ENCODE measurements at places on chromosomes 5 and 9.

DNA sequence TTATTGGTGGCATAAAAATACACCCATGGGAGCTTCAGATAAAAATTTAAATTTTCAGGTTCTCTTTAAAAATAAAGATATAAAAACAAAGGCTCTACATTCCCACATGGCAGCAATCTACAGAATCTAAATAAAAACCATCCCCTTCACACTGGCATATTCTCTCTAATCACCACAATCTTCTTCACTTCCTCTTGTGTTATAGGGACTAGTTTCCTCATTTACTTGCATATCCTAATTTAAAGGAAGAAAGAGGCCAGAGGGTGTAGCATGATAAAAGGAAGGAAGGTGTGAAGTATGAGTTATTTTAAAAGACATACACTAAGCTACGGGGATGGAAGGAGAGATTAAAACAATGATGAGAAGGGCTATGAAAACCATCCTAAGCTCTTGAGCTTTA, 390.5 kb downstream of the ZNF608 start:
- no peak for DNase-seq

DNA sequence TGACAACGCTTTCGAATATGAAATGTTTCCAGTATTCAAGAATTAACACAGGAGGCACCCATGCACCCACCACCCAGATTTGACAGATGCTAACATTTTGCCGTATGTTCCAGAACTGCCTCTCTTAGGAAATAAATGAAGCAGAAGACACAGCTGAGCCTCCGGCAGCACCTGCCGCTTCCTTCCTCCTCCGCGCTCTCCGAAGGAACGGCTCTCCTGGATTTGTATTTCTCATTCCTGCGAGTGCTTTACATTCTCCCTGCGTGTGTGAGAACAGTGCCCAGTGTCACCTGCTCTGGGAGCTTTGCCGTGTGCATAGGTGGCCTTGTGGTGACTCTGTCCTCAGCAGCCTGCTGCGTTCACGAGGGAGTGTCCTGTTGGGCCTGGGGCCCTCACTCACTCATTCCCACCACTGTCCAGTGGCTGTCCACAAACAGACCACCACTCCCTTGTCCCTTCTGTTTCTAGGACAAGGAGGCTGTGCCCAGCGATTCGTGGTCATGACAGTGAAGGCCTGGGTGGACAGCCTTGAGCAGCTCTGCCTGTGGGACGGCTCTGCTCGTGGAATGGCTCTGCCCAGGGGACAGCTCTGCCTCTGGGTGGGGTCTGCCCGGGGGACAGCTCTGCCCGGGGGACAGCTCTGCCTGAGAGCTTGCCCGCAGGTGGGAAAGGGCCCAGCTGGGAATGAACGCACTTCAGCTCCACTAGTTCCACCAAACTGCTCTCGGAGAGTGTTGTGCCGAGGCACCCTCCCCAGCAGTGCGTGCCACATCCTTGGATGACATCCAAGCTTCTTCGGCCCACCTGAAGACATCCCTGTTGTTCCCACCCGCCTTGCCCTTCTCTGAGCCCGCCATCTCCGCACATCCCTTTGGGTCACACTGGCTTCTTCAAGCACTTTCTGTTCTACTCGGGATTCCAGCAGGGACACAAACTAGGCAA, 170.5 kb upstream of the PPP1R26 start:
- no peak for DNase-seq

GRCh38 chr9:6893350-6894131, 135.8 kb downstream of the KDM4C start:
- DNase-seq, result no peak

- no peak for DNase-seq
Observed at GRCh38 chr5:57772512-57772911, 289.9 kb upstream of the ACTBL2 start.

GRCh38 chr5:145189746-145190145, 645.4 kb downstream of the PRELID2 start:
- no peak for DNase-seq

DNA sequence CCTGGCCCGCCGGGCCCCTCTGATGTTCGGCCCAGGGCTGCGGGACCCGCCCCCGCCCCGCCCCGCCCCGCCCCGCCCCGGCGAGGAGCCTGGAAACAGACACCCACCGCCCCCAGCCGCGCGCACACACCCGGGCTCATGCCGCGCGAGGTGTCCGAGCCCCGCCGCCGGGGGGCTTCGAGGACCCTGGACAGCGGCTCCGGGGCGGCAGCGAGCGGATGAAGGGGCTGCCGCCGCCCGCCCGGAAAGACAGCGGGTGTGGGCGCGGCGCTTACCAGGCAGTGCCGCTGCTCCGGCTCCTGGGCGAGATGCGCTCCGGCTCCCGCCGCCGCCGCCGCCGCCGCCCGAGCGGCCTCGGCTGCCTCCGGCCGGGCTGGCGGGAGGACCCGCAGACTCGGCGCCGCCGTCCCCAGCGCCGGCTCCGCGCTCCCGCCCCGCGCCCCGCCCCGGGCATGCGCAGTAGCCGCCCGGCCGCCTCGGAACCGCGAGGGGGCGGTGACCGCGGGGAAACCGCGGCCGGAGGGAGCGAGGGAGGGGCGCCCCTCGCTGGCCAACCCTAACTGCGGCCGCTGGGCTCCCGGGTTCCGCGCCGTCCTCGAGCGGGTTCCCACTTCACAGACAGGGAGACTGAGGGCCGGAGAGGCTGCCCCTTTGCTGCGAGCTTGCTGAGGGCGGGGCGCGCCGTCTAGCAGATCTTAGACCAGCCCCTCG, at the start of gene GPRIN1:
TSS of gene GPRIN1 (minus strand) at position 433 of the 711 bp plus-strand sequence. CDS start 10,322 bp downstream, outside the sequence.
- DNase-seq, result peak; percentile 31

- DNase-seq, result peak; percentile 36
Observed at GRCh38 chr5:150618588-150619281, 21.7 kb upstream of the SYNPO start.

- DNase-seq, result peak; percentile 50
Observed at GRCh38 chr5:55456216-55456895, 78.4 kb downstream of the PLPP1 start.

DNA sequence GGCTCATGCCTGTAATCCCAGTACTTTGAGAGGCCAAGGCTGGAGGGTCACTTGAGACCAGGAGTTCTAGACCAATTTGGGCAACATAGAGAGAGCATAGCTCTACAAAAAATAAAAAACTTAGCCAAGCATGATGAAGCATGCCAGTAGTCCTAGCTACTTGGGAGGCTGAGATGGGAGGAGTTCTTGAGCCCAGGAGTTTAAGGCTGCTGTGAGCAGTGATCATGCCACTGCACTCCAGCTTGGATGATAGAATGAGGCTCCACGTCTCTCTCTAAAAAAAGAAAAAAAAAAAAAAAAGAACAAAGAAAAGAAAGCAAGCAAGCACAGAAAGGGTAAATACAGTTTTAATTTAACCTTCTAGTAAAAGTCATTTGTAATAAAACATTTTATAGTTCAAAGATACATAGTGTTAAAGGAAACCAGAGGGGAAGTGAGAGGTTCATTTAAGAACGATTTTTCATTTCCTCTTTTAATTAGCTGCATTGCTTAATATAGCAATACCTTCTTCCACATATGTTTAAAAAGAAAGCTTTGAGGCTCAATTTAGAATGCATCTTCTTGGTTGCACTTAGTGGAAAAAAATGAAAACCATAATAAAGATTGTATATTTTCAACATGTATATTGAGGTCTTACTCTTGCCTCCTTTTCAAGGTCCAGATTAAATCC, 14.9 kb downstream of the GAPT start:
- no peak for DNase-seq

- DNase-seq, result peak; percentile 21
Observed at GRCh38 chr5:176844706-176845391, 34.5 kb downstream of the UNC5A start.

DNA sequence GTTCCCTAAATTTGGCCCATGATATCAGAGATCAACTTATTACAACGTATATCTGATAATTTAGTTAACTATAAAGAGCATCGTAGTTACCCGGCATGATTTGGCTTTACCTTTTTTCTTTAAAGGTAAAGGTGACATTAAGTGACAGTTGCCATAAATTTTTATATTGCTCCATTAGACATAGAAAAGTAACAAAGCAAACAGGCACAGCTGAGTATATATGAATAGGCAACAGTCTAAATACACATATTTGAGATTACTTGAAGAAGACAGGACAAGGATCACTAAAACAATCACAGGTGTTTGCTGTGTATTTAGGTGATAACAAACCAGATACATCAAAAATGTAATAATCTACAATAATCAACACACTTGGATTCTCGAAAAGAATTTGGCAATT, 34.8 kb downstream of the RFX3 start:
- DNase-seq, result no peak

DNA sequence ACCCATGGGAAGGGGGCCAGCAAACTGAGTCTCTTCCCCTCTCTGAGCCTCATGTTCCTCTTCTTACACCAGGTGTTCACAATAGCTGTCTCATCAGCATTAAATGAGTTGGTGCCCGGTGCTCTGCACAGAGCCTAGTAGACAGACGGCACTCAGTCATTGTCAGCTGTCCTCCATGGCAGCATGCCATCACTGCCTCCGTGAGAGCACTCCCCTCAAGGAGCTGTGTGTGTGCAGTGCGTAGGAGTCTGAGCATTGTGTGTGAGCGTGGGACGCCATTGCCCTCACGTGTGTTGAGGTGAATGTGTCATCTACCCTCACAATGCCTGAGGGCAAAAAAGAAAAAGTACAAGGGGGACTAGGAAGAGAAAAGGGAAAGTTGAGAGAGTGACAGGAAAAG, 536.5 kb downstream of the CDK5RAP2 start:
- no peak for DNase-seq

GRCh38 chr5:40762705-40763104, 6.9 kb upstream of the TTC33 start:
- peak; percentile 17 for DNase-seq

DNA sequence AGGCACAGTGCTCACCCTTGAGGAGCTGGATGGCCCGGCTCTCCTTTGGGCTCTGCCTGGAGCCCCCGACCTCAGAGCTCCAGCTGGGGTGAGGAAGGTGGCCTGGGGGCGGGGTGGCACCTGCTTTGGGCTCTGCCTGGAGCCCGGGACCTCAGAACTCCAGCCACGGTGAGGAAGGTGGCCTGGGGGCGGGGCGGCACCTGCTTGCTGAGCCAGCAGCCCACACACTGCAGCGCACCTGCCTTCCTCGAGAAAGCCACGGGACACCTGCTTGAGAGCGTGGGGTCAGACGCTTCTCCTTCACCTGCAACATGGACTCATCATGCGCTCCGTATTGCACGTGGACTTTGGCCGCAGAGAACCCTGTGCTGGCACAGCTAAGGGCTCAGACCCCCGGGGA, 51.8 kb downstream of the IRX2 start:
- no peak for DNase-seq

GRCh38 chr5:17157294-17157693, 60.1 kb upstream of the BASP1 start:
- peak; percentile 62 for DNase-seq

DNA sequence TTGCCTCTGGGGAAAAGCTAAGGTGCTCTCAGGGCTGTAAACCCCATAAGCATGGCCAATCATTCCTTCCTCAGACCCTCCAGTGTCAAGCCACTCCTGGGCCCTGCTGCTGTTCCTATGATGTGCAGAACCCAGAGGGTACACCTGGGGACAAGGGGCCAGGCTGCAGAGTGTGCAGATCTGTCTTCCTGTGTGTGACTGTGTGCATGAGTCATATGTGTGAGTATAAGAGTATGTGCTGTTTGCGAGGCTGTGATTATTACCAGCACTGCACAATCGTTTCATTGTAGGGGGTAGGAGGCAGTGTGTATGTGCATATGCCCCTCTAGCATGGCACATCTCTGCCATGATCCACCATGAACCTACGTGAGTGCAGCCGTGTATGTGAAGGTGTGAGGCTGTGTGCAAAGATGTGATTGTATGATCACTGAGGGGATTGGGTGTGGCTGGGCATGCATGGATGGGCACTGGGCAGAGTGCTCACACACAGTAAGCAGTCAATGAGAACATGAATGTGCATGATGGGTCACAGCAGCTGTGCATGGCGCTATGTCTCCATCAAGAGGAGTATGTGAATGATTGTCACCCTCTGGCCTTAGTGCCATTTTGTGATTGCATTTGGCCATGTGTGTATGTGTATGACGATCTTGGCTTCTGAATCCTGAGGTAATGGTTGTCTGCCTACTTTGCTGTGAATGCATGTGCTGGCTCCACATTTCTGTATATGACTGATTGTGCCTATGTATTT, 2.4 kb upstream of the OR1K1 start:
- no peak for DNase-seq

DNA sequence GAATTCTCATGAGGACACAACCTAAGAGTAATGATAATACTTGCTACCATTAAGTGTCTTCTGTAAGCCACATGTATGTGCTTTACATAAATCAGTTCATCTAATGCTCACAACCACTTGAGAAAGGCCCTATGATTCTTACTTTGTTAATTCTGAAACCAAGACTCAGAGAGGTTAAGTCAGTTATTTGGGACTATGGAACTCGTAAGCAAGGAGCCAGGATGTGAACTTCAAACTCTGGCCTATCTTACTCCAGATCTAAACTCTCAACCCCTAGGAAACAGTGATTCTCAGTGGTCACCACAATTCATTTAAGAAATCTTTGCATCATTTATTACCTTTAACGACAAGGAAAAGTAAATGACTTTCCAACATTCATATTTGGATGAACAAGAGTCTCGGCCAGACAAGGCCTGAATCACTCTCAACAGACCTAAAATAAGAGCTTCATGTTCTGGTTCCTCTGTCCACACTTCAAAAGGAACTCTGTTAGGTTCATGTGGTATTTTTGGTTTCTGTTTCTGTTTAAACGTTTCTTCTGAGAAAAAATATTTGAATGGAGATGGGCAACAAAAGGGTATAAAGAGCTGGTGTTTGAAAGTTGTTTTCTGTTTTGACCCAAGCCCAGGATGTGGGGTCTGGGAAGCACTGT, 104.8 kb downstream of the LPAR1 start:
- DNase-seq, result peak; percentile 51

- no peak for DNase-seq
Observed at GRCh38 chr5:622359-622758, 10.2 kb downstream of the CEP72 start.

- DNase-seq, result peak; percentile 65
Observed at GRCh38 chr5:147484708-147485020, 25.2 kb downstream of the DPYSL3 start.

GRCh38 chr5:123549256-123549904, 37.4 kb downstream of the CSNK1G3 start:
- DNase-seq, result no peak

- DNase-seq, result no peak
Observed at GRCh38 chr5:41065691-41066335, 5.3 kb downstream of the MROH2B start.

DNA sequence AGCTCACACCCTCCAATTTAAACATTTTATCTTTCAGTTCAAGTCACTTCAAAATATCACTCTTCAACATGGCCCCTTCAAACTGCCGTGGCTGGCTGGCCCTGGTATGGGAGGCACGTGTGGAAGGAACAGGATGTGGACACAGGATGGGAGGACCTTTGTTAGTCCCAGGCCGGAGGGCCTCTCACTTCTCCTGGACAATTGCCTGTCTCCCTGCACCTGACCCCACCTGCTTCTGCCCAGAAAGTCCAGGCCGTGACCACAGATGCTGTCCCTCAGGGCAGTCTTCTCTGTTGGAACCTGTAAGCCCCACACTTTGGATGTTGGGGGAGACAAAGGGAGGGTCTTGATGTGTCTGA, 19.4 kb downstream of the AMBP start:
- no peak for DNase-seq

DNA sequence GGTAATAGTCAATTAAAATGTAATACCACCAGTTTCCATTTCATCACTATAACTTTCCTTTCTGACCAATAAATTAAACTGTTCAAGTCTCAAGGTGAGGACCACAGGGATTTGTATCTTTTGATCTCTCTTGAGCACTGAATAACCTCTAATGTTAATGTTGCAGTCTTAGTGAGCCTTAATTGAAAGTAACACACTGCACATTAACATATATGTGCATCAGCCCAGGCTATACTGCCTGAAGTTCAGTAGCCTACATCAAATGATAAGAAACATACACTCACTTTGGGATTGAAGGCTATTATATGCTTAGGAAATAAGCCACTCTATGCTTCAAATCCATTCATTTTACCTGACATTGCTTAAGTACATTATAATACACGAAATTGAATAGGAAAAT, 311.0 kb upstream of the DAP start:
- DNase-seq, result no peak
